ENCODE measurements at places on chromosomes 3 and 15.

DNA sequence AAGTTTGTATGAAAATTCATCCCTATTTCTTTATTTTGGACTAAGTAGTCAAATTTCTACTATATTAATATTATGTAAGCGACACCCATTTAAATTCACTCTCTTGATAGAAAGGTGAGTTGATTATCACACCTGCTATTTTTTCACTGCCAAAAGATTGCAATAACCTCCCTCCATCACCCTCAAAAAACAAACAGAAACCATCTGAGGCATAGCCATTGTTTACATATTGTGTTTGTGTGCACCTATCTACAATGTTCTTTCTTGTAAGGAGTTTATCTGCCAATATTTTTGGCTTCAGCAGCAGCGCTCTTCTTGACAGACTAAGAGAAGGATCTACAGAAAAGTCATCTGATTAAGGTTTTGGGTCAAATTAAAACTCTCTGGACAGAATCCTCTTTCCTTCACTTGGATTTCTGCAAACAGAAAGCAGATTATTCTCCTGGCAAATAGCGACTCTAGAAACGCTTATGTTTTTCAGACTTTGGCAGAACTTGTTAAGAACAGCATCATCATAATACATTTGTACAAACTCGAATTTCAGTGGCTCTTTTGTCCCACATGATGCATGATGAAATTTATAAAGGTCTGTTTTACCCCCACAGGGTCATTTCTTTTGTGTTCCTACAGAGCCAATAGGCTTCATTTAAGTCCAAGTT, 48.6 kb downstream of the KCNMB2 start:
- no peak for DNase-seq

GRCh38 chr3:14396031-14396692, 6.2 kb upstream of the SLC6A6 start:
- DNase-seq = no peak

DNA sequence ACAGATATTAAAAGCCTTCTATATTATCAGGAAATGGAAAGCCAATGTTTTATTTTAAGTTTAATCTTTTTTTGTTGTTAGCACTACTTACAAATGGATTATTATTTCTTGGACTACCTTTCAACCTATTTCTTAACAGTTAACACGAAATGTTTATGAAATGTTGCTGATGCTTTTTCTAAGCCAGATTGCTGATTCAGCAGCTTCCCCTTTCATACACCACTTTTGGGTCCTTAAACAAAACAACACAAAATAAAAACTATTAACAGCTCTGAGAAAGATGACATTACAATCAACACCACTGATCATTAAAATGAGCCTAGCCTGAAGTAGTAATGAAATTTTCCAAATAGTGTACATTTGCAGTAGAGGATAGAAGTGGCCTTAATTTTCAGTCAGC, 99.2 kb upstream of the VEPH1 start:
- DNase-seq = no peak

DNA sequence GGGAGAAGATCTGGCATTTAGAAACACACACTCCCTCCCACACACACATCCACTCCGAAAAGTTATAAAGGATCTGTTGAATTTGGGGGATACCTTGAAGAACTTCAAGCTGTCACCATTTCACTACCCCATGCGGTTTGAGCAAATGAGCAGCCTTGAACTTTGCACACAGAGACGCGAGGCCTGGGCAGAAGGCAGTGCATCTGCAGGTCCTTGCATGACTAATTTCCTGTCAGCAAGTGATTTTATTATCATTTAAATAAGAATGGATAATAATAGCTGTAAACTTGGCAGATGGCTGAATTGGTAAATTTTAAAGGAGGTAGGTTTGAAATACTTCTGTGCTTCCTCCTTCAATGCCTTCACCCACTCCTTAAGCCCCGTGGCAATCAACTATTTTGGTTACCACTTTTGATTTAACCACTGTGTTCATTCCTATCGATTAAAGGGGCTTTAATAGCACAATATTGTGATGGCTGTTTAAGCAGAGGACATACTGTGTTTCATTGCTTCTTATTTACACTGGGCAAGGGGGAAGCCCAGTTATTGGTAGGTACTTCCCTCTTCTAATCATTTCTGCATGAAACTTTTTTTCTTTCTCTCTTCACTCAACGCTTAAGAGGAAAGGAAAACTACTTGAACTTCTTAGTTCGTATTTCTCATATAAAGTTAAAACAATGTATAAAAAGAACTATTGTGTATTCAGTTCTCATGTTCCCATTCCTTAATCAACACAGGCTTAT, 108.1 kb downstream of the ROBO2 start:
- no peak for DNase-seq

GRCh38 chr3:139312959-139313358, 30.9 kb upstream of the MRPS22 start:
- no peak for DNase-seq

DNA sequence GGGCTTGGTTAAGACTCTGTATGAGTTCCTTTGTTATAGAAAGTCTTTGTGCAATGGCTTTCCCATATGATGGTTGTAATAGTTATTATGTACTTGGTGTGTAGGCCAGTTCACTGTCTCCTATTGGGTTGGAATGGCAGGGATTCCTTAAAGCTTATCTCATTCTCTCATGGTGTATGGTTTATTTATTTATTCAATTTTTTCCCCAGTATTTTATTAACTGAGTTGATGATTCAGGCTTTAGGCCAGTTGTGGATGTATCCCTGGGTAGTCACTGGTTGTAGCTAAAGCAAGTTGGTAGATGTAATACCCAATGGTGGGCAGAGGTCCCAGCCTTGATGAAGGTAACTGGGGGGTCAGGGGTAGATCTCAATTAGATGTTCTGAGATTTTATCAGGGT, 349.4 kb downstream of the DOCK3 start:
- DNase-seq = no peak

GRCh38 chr3:125302932-125303331, 72.2 kb downstream of the ZNF148 start:
- DNase-seq = no peak

- no peak for DNase-seq
Observed at GRCh38 chr15:40796512-40796911, 10.4 kb upstream of the ZFYVE19 start.

- DNase-seq = no peak
Observed at GRCh38 chr15:63517202-63517601, 12.8 kb downstream of the USP3 start.

GRCh38 chr15:61459785-61460707, 230.9 kb upstream of the RORA start:
- DNase-seq = no peak

- no peak for DNase-seq
Observed at GRCh38 chr3:51982352-51982837, 940 bp upstream of the ACY1 start.

DNA sequence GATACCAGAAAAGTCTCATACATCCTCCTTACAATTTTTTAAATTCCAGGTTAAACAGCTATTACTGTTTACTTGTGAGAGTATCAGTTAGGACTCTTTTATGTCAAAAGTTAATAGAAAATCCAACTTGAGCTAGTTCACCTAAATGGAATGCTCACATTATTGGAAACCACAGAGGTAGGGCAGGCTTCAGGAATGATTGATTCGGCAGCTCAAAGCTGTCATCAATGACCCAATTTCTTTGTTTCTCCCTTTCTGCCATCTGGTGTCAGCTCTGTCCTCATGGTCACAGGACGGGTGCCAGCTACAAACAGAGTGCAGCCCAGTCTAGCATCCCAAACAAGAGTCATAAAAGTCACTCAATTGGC, 32.2 kb downstream of the CFAP20DC start:
- DNase-seq = no peak

- no peak for DNase-seq
Observed at GRCh38 chr3:156014489-156014888, 105.9 kb upstream of the KCNAB1 start.

- DNase-seq = no peak
Observed at GRCh38 chr3:81554388-81554787, 207.1 kb downstream of the GBE1 start.

- peak; percentile 37 for DNase-seq
Observed at GRCh38 chr3:116299646-116300081, 145.6 kb downstream of the LSAMP start.

DNA sequence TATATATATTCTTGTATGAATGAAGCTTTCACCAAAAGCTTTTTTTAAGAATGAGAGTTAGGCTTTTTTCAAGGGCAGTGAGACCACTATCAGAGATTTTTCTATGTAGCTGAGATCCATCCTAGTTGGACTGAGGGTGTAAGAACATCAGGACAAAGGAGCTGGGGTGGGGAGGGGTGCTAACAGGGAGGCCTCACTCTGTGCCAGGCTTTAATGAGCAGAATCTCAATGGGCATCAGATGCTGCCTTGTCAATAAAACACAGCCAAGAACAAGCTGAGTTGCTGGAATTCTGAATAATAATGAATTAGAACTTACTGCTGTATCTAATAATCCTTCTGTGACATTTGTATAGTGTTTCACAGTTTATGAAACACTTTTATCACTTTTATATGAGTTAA, 41.4 kb upstream of the USP3 start:
- peak; percentile 12 for DNase-seq

GRCh38 chr3:107806536-107806935, 283.8 kb downstream of the BBX start:
- DNase-seq = no peak

GRCh38 chr3:69081583-69082262, 1.6 kb upstream of the UBA3 start:
- peak; percentile 75 for DNase-seq

GRCh38 chr3:23940775-23941174, 4.3 kb upstream of the NR1D2 start:
- DNase-seq = no peak

- no peak for DNase-seq
Observed at GRCh38 chr15:92663250-92663951, 7.8 kb upstream of the FAM174B start.

GRCh38 chr3:137807998-137808397, 43.9 kb downstream of the SOX14 start:
- no peak for DNase-seq

DNA sequence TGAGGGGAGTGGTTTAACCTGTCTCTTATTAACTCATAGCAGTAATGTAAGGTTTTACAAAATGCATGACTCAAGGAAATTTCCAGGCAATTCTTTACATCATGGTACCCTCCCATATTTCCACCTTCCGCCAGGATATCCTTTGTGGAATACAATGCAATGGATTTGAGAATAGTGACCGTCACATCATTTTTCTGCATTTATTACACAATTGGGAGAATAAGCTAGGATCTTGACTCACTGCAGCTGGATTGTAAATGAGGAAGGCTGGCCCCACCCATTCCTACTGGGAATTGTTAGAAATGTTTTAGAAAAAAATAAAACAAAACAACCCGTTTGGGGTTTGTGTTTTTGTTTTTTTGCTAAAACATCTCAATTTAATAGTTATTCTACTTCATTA, 97.4 kb downstream of the IMPG2 start:
- no peak for DNase-seq

DNA sequence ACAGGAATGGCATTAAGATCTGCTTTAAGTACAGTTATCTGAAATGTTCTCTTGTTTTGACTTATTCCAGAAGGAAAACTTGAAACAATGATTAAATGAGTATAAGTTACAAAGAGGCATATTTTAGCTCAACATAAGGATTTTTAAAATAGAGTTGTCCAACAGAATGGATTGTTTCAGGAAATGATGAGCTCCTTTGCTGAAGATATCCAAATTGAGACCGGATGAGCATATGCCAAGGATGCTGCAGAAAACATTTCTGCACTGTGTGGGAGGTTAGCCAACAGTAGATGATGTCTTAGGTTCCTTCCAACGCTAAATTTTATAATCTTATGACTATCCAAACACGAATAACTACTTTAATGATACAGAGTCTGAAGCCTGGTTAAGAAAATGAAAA, 226.5 kb upstream of the NANOGP8 start:
- DNase-seq = no peak

DNA sequence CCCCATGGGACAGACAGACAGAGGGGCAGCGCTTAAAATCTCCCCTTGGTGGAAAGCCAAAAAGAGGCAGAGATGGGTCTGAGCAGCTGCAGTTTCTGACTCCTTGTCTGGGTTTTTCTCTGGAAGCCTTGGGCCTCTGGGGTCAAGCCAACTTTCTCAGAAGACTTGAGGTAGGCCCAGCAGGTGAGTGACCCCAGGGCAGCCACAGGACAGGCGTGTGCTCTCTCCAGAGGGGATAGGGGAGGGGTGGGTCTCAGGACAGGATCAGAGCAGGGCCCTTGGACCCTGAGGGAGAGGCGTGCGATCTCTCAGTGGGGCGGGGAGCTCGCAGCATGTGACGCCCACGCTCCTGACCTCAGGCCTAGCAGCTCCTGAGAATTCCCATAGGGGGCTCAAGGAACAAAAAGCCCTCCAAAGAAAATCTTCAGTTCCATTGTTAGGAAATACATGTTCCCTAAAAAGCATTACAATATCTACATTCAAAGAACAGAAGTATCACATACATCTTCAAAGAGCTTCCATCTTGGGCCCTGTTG, 34.6 kb upstream of the DUSP7 start:
- no peak for DNase-seq

DNA sequence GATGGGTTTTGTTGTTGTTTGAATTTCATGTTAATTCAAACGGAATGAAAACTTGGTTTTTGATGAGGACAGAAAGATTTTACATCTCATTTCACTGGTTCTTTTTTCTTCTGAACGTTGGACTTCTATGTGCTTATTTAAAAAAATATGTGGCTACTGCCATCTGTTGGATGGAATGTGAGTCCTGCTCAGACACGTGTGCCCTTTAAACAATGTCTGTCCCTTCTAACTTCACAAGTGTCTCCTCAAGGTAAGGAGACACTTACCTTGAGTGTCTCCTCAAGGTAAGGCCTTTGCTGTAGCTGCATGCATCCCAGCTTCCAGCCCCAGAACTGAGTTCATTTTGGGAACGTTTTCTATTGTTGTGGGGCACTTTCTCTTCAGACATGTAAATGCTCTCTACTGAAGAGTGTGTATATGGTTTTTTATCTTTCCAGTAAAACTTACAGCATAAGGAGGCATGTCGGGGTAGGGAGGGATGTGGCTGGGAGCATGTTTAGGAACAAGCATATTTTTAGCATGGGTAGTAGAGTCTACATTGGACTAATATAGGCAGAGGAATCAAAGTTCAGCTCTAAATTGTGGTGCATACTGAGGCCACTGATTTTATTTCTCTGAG, 63.1 kb upstream of the UBE3A start:
- no peak for DNase-seq

DNA sequence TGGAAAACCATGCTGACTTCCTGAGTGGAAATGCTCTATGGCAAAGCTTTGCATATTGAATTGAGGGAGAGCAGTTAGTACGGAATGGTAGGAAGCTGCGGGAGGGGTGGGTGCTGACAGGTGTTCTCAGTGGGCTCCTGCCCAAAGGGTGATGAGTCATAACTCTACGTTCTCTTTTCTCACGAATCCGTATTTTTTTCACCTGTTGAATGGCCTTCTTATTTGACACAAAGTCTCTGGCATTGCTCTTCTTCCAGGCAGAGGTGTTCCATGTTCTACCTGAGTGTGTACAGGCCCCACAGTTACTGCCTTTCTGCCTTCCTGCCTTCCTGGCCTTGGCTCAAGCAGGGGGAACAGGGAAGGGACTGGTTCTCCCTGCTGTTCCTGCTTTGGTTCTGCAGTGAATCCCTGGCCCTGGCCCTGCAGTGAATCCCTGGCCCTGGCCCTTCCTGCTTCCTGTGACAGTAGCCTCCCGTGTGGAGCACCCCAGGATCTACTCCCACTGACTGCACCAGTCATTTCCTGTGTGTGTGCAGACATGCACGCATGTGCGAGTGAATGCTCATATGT, 31.9 kb downstream of the TRAK1 start:
- DNase-seq = no peak
